ENCODE measurements at places on chromosomes 6 and 20.

DNA sequence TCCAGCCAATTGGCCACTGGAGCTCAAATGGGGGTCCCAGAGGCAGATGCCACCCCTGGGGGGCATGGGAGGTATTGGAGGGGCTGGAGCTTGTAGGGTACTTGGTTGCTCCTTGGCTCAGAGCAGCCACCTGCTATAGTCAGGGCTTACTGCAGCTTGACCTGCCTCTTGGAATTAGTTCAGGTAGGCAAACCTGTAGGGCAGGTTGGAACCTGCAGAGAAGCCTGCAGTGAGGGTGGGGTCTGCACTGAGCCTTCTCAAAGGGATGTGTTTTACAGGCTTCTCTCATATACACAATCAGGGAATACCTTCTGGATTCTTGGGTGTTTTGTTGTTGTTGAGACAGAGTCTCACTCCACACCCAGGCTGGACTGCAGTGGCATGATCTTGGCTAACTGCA is 94.2 kb upstream of the MYL9 start:
- no peak for DNase-seq

DNA sequence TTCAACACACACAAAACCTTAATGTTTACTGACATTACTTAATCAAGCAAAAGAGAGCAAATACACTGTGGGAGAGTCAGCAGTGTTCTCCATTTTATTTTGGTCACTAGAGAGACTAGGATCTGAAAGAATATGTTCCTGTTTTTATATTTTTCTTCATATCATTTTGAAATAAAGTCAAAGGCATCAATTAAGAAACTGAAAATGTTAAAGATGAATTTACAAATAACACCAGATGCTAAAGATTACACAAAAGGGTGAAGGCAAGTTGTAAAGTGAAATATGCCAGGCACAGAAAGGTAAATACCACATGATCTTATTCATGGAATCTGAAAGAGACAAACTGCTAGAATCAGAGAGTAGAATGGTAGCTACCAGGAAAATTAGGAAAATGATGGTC is 60.3 kb upstream of the FABP7 start:
- no peak for DNase-seq

DNA sequence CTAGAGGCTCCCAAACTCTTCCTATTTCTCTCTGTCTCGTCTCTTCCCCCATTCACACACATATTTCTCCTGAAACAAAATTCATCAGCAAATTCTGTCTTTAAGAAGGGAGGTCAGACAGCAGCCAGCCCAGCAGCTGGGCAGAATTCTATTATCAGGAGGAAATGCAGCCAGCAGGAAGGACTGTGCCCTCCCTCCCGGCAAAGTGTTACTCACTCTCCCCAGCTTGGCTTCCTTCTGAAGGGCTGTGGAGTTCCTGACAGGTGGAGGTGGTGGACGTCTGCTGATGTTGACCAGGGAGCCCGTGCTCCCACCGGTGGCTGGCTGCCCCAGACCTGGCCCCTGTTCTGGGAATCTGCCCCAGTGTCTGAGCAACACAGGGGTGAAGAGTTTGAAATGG is 37.3 kb downstream of the KCNB1 start:
- DNase-seq = no peak

GRCh38 chr6:29516108-29516507 is 28.4 kb upstream of the MAS1L start:
- DNase-seq = peak; percentile 32

- no peak for DNase-seq
Measured at GRCh38 chr6:70157086-70157485, 145.8 kb downstream of the COL9A1 start.

GRCh38 chr20:63442100-63442493 is 30.4 kb downstream of the KCNQ2 start:
- DNase-seq = no peak

GRCh38 chr6:3233321-3233720 is 5.9 kb upstream of the TUBB2B start:
- DNase-seq = no peak

DNA sequence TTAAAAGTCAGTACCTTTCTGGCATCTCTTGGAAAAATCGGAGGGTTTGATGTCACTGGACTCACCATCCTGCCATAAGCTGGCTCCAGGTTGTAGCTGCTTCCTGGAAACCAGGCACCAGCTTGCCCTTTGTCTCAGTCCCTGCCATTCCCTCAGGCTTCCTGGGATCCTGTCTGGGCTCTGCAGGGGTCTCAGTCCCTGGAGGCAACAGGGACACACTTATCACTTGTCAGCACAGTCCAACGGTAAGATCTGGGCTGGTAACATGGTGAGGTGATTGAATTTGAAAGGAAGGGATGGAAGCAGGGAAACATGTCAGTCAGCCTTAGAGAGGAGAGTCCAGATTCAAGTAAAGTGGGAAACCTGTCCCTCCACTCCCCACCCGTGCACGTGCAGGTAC is 147.6 kb upstream of the ECI2 start:
- DNase-seq = no peak

DNA sequence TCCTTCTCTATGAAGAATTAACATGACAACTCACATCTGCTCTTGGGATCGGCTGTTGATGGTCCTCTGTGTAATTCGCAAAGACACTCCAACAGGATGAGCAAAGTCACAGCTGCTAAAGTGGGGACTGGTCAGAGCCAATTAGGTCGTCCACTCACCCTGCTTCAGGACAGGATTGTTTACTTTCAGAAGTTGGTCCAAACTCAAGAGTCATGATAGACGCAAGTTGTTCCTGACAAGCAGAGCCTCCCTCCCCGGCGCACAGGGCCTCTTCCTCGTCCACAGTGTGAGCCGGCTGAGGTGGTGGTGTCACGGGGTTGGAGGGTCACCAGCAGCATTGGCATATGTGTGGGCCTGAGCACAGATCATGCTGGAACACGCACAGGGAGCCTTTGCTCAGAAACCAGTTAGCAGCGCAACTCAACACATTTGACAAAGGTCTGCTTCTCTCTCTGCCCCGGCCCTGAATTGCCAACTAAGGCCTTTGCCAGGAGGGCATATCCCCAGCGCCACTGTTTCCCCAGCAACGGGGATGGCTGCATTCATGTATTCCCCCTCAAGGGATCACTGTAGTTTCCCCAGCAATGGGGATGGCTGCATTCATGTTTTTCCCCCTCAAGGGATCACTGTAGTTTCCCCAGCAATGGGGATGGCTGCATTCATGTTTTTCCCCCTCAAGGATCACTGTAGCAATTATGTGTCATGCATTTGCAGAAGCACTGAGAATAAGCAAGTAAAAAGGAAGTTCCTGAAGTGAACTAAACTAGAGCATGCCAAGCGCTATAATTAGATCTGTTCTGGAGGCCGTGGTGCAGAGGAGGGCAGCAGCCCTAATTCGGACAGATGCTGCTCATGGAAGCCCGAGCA is 111.7 kb downstream of the THBS2 start:
- DNase-seq = no peak

DNA sequence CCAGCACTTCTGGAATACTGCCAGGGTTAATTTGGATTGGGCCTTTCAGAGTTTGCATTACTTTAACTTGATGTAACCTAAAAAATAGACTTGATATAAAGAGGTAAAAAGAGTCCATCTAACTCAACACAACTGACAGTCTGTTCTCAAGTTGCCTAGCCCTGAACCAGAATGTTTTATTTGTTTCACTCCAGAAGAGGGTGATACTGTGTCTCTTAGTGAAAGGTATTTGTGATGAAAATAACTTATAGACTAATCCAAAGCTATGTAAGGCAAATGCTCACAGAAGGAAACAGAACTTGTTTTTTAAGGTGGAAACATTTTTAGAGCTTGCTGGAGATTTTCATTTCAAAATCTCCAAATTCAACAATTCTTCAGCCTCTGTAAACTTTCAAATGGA is 469.1 kb upstream of the RUNX2 start:
- peak; percentile 14 for DNase-seq

- DNase-seq = peak; percentile 79
Measured at GRCh38 chr20:34215711-34216381, 25.4 kb upstream of the ASIP start.

GRCh38 chr6:12947151-12947871 is 230.7 kb downstream of the PHACTR1 start:
- DNase-seq = peak; percentile 58
